ENCODE measurements at places on chromosomes 1 and 21. TPM values are rescaled to one million over a fixed set of nuclear protein-coding genes. Genes with fewer than 3 reads are reported as not detected.

- no peak overlapping the region for H3K4me3 ChIP-seq
- DNase-seq, result no peak
- no peak overlapping the region for H3K27ac ChIP-seq
Observed at GRCh38 chr21:14492931-14493330, 53.2 kb downstream of the SAMSN1 start.

DNA sequence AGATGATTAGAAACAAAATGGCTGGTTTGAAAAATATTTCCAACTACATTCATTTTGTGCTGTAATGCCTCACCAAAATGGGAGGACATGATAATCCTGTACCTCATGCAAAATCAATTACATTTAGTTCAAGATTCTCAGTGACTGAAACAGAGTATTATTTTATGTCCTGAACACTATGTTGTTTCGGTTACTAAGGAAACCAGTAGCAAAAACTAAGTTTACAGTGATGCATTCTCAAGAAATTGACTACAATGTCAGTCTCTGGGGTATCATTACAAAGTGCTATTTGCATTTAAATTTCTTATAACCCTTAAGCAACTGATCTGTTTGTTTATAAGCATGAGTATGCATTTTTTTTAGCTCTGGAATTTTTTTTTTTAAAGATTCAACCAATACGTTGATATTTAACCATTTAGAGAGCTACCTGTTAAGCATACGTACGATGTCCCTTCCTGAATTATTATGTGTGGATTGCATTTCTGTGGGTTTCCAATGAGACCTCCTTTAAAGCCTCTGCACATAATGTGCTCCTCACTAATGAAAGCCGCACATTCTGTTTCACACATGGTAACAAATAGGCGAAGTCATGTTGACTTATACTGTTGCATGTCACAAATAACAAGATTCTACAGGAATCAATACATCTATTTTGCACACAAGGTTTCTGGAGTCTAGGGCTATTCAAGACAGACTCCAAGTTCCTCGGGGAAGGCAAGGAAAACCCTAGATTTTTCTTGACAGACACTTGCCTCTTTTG is 1035.7 kb downstream of the ADGRL2 start:
- DNase-seq, result no peak
- H3K4me3 ChIP-seq, result no peak overlapping the region
- H3K4me1 ChIP-seq, result no peaks in the 10 kb centered on the region
- no peaks in the 10 kb centered on the region for H3K27me3 ChIP-seq

GRCh38 chr1:67753776-67754525 is 69.0 kb downstream of the GADD45A start:
- H3K4me3 ChIP-seq, result no peak overlapping the region
- DNase-seq, result no peak
- no peaks in the 10 kb centered on the region for H3K36me3 ChIP-seq
- no peaks in the 10 kb centered on the region for H3K27me3 ChIP-seq
- H3K27ac ChIP-seq, result no peak overlapping the region

SLC9C2 gene
- total RNA-seq, result not detected
